Fibroblast of the aortic adventitia (primary cell): ENCODE measurements at places on chromosomes 6 and 20. TPM values are rescaled to one million over a fixed set of nuclear protein-coding genes. Genes with fewer than 3 reads are reported as not detected.

The RAD21L1 gene
- total RNA-seq = not detected in 2 replicates

The GPSM3 gene
- total RNA-seq = 0.90 TPM in 1 of 2 replicates, not detected in the other

The RSPH4A gene
- 0.54 and 0.82 TPM in 2 replicates for total RNA-seq

The FAM184A gene
- 0.74 and 1.9 TPM in 2 replicates for total RNA-seq

The HAO1 gene
- not detected in 2 replicates for total RNA-seq

The FOXF2 gene
- total RNA-seq = 0.25 and 8.1 TPM in 2 replicates

The RAET1G gene
- total RNA-seq = 0.82 and 4.6 TPM in 2 replicates

The ADGRG6 gene
- total RNA-seq = 1.7 and 7.5 TPM in 2 replicates

The EDN3 gene
- not detected in 2 replicates for total RNA-seq

The PHACTR3 gene
- not detected in 2 replicates for total RNA-seq

The NHSL1 gene
- total RNA-seq = 7.9 and 17.8 TPM in 2 replicates

The PHACTR1 gene
- total RNA-seq = 0.49 and 0.99 TPM in 2 replicates

The SPATA25 gene
- total RNA-seq = 2.1 and 9.6 TPM in 2 replicates

The TCF15 gene
- total RNA-seq = not detected in 2 replicates

The OXT gene
- total RNA-seq = not detected in 2 replicates

The IL17A gene
- not detected in 2 replicates for total RNA-seq

The VWA7 gene
- 0.36 and 0.90 TPM in 2 replicates for total RNA-seq

The SAPCD1 gene
- total RNA-seq = 0.90 and 6.2 TPM in 2 replicates

The MAK gene
- under 0.01 TPM in 1 of 2 replicates, not detected in the other for total RNA-seq

The SLC16A10 gene
- total RNA-seq = not detected in 2 replicates

The C4A gene
- 5.2 and 33.5 TPM in 2 replicates for total RNA-seq

The OTOR gene
- not detected in 2 replicates for total RNA-seq

The HLA-DOB gene
- 2.6 TPM in 1 of 2 replicates, not detected in the other for total RNA-seq

The TCF19 gene
- total RNA-seq = 4.2 and 46.3 TPM in 2 replicates

The PHF20 gene
- 28.5 and 30.9 TPM in 2 replicates for total RNA-seq

The HECA gene
- 29.9 and 36.3 TPM in 2 replicates for total RNA-seq

The ENPP5 gene
- total RNA-seq = 0.36 and 5.3 TPM in 2 replicates

The TMEM244 gene
- 0.45 TPM in 1 of 2 replicates, not detected in the other for total RNA-seq

The TGM3 gene
- 0.08 TPM in 1 of 2 replicates, not detected in the other for total RNA-seq

The KCNB1 gene
- total RNA-seq = 0.27 and 0.41 TPM in 2 replicates

The SLC17A2 gene
- 0.09 TPM in 1 of 2 replicates, not detected in the other for total RNA-seq

The SLA2 gene
- not detected in 2 replicates for total RNA-seq

The SGK2 gene
- 0.09 TPM in 1 of 2 replicates, not detected in the other for total RNA-seq

The OR2J3 gene
- not detected in 2 replicates for total RNA-seq

The LAMA5 gene
- 5.6 and 11.1 TPM in 2 replicates for total RNA-seq
